ENCODE measurements at places on chromosomes 16 and 17. TPM values are rescaled to one million over a fixed set of nuclear protein-coding genes. Genes with fewer than 3 reads are reported as not detected.

OTOP3 gene
- total RNA-seq: not detected

FTSJ3 gene
- total RNA-seq: 36.3 TPM

C16orf46 gene
- 0.54 TPM for total RNA-seq

ACSM5 gene
- not detected for total RNA-seq

GRCh38 chr16:11495066-11495407, 91.7 kb downstream of the LITAF start:
- no peaks in the 10 kb centered on the region for H3K27me3 ChIP-seq
- peak overlapping the region; percentile 53 for H3K4me3 ChIP-seq
- no peaks in the 10 kb centered on the region for H3K36me3 ChIP-seq
- H3K27ac ChIP-seq: peak overlapping the region; percentile 85
- no peak for ATAC-seq

GRCh38 chr17:27975146-27976011, 67.1 kb upstream of the NLK start:
- H3K4me3 ChIP-seq: no peak overlapping the region
- no peak overlapping the region for H3K27ac ChIP-seq
- no peaks in the 10 kb centered on the region for H3K4me1 ChIP-seq
- H3K36me3 ChIP-seq: no peaks in the 10 kb centered on the region

DNA sequence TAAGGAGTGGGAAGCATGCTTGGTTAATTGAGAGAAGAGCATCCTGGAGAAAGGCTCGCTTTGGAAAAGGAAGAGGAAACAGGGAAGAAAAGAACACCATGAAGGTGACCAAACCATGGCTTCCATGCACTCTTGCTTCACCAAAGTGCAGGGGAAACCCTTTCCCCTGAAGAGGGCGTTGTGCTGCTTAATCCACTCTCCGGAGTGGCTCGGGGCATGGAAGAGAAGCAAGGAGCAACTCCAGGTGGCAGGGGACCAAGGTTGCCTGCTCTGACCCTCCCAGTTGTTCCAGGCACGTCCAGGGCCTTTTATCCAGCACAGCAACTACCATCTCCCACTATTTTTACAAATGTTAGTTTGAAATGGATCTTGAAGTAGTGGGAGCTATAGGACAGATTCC, 108.1 kb downstream of the STX8 start:
- H3K4me3 ChIP-seq: no peak overlapping the region
- no peak for ATAC-seq
- H3K36me3 ChIP-seq: no peaks in the 10 kb centered on the region
- H3K27ac ChIP-seq: no peak overlapping the region
- H3K27me3 ChIP-seq: no peaks in the 10 kb centered on the region
- H3K4me1 ChIP-seq: peaks cover 33% of the 10 kb centered on the region

GRCh38 chr17:35934760-35935159, 4.2 kb upstream of the RDM1 start:
- H3K4me3 ChIP-seq: no peak overlapping the region
- no peak for ATAC-seq
- H3K27ac ChIP-seq: no peak overlapping the region
- H3K27me3 ChIP-seq: no peaks in the 10 kb centered on the region

DNA sequence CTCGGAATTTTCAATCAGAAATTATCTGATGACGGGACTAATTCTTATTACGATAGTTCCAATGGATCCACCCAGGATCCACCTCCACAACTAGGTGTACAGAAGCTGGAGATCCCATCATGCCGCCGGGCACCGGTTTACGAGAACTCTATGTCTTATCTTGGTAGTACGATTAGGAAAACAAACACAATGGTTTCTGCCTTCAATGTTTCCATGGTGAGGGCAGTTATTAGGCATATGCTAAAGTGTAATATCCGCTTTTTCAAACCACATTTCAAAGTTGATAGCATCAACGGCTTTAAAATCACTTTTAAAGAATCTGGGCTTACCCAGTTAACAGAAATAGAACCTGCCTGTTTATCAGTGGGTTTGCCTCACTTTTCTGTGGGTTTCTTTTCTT, 705.7 kb downstream of the MAF start:
- peaks cover 56% of the 10 kb centered on the region for H3K4me1 ChIP-seq
- ATAC-seq: peak; percentile 6
- H3K36me3 ChIP-seq: peaks cover 45% of the 10 kb centered on the region
- peak overlapping the region; percentile 80 for H3K4me3 ChIP-seq
- H3K27ac ChIP-seq: peak overlapping the region; percentile 99

DNA sequence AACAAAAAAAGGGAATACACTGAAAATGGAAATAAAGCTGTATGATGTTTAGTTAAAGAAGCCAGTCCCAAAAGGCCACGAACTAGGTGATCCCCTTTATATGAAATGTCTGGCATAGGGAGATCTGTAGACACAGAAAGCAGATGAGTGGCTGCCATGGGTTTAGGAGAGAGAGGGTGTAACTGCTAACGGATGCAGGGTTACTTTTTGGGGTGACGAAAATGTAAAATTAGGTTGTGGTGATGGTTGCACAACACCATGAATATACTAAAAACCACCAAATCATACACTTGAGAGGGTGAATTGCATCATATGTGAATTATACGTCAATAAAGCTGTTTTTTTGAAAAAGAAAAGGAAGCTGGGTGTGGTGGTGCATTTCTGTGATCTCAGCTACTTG, 99.6 kb downstream of the ADCY9 start:
- H3K36me3 ChIP-seq: no peaks in the 10 kb centered on the region
- peaks cover 6% of the 10 kb centered on the region for H3K4me1 ChIP-seq
- no peak for ATAC-seq
- no peaks in the 10 kb centered on the region for H3K27me3 ChIP-seq
- no peak overlapping the region for H3K27ac ChIP-seq
- H3K4me3 ChIP-seq: no peak overlapping the region

DNA sequence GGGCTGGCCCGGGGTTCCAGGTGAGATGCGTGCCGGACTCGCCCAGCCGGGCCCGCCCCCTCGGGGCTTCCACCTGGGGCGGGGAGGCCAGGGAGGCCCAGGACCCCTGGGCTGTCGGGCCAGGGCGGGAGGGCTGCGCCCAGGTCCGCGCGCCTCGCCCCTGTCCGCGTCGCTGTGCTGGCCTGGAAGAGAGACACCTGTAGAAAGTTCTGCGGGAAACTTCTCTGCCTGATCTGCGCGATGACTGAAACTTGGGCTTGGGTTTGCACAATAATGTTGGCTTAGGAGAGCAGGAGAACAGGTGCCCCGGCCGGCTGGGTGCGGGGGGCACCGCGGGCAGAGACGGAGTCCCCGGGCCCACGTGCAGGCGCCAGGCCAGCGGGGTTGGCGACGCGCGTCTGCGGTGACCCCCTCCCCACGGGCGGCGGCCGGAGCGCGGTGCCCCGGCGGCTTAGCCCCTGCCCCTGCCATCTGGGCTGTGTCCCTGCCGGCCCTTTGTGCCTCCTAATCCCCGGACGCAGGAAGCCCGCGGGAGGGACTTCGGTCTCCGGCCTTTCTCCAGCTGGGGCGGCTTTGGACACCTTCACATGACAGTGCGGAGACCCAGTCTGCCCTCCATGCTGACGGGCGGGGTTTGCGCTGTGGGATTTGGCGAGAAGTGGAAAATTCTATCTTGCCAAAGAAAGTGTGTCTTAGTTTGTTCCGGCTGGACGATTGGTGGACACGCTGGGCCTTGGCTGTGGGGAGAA, 483 bp downstream of the LLGL2 start:
- H3K4me3 ChIP-seq: peak overlapping the region; percentile 77
- H3K4me1 ChIP-seq: no peaks in the 10 kb centered on the region
- H3K27ac ChIP-seq: no peak overlapping the region
- H3K36me3 ChIP-seq: peaks cover 19% of the 10 kb centered on the region
- ATAC-seq: peak; percentile 32

DNA sequence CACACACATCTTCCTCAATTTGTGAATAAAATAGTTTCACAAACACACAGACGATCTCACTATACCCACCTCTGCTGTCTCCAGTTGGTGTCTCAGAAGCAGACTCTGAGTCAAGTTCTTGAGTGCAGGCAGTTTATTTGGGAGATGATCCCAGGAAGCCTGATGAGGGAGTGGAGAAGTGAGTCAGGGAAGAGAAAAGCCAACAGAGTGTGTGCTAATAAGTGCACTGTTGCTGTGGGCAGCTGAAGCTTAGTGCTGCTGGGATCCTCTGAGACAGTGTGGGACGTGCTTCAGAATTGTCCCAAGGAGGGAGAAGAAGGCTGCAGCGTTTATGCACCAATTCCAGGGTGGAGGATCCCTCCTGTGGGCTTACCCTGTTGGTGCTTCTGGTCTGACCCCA, 423.2 kb upstream of the C16orf82 start:
- H3K4me1 ChIP-seq: peaks cover 5% of the 10 kb centered on the region
- H3K27ac ChIP-seq: peak overlapping the region; percentile 5
- no peaks in the 10 kb centered on the region for H3K27me3 ChIP-seq
- peak; percentile 12 for ATAC-seq

DNA sequence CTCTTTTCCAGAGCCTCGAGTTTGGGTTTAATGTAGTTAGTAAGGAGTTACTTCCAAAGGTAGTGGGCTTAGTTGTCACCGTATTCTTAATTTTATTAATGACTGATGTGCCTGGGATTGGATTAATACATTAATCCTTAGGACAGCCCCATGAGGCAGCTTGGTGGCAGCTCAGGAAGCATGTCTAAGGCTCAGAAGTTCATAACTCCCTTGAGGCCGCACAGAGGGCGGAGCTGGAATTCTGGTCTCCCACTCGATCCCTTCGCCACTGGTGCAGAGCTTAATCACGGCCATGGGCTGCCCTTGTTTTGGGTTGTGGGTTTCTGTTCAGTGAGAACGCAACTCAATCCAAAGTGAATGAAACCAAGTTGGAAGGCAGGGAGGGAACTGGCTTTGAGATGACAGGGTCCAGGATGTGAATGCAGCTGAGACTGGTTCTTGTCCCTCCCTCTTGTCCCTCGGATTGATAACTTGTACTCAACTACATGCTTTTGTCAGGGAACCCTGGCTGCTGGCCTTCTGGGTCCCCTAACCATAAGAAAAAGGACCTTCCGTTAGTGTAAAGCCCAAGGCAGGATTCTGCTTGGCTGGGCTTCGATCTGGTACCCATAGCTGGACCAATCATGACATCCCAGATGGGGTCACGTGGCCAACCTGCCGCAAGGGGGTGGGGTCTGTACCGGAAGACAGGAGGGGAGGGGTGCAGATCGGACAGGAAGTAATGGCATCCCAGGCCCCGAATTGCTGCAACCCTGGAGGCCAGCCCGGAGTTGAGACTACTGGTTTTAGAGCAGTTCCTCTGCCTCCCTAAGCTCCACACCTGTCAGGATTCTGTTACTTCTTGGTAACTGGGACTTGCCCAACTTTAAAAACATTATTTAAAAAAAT, 45.4 kb downstream of the SNX20 start:
- H3K36me3 ChIP-seq: no peaks in the 10 kb centered on the region
- ATAC-seq: peak; percentile 63
- H3K4me3 ChIP-seq: no peak overlapping the region
- no peak overlapping the region for H3K27ac ChIP-seq

DNA sequence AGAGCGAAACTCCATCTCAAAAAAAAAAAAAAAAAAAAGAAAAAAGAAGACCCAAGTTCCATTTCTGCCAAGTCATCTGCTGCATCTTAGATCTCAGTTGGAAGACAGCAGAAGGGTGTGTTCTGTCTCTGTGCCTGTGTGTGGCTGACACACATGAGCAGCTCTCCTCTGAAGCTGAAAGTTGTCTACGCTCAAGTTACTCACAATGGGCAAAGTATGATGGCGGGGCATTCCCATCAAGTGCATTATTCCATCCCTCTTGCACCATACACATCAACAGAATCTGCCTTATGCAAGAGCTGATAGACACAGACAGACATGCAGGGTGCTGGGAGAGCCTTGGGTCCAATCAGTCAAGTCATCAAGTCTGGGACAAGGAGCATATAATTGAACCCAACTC, 402.2 kb downstream of the XYLT1 start:
- H3K36me3 ChIP-seq: no peaks in the 10 kb centered on the region
- H3K27me3 ChIP-seq: no peaks in the 10 kb centered on the region
- no peak for ATAC-seq
- no peak overlapping the region for H3K4me3 ChIP-seq
- no peak overlapping the region for H3K27ac ChIP-seq
- peaks cover 22% of the 10 kb centered on the region for H3K4me1 ChIP-seq

All from activated T-helper 17 cell treated with anti-CD3 and anti-CD28 coated beads, Interleukin-2, amount 50 U/mL, for 72 hours (primary cell).